ENCODE measurements at places on chromosomes 4 and X.

DNA sequence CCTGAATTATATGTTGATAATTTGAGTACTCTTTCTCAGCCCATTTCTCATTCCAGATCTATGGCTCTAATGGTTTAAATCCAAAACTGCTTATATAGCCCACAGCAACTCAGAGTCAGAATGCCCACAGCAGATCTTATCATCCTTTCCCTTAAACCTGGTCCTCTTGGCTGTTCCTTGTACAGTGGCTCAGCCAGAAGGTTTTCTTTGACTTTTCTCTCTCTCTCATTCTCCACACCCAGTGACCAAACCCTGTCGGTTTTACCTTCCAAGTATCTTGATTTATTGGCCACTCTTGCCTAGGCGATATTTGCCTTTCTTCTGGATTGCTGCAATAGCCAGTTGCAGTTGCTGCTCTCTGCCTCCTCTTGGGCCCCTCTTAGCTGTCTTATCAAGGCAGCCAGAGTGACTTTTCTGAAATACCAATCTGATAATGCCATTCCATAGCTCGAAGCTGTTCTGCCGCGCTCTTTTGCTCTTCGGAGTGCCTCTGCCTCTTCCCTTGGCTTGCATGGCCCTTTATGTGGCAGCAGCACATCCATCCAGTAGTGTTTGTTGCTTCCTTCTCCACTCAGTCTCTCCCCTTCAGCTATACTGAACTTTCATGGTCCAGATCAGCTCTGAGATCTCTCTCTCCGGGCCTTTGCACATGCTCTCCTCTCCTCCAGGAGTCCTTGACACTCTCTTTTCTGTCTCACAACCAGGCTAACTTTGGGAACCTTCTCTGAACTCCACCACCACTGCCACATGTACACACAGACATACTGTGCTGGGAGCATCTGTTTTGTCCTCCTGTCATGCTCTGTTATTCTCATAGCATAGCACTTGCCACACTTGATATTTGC is 11.8 kb downstream of the GAB1 start:
- DNase-seq = no peak

DNA sequence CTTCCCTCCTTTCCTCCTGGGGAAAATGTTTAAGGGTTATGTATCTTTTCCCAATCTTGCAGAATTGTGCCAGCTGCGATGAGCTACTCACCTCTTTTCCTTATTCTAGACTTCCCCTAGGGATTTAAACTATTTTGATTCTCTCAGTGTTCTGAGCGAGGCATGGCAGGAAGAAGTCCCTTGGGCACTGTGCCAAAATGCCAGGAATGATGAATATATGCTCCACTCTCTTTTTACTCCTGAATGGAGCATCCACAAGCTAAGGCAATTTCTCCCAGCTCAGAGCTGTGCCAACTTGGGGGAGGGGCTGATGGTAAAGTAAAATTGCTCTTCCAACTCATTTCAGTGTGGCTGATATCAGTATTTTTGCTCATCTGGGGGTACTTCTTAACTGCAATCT is 4.0 kb upstream of the C4orf17 start:
- DNase-seq = no peak

GRCh38 chrX:13469963-13470684 is 99.3 kb upstream of the EGFL6 start:
- DNase-seq = no peak

- DNase-seq = no peak
These were observed 154.9 kb downstream of the NPFFR2 start for GRCh38 chr4:72186714-72187113.

DNA sequence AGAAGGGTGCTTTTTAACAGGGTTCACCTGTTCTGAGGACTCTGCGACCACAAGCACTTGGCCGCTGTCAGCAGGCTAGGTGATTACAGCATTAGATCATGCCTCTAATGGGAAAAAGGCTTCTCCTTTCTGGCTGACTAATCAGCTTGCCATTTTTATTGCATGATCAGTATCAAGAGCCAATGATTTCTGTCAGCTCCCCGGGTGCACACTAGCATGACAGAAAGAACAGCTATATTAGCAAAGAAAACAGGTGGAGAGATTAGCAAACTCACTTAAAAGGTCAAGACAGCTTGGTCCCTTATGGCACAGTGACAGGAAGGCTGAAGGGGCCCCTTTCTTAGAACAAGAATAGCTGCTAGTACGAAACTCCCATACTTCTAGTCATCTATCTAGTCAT is 170.0 kb downstream of the SMIM20 start:
- DNase-seq = no peak

All from activated naive CD4-positive, alpha-beta T cell treated with anti-CD3 and anti-CD28 coated beads, Interleukin-2, amount 50 U/mL, for 16 hours (primary cell).